ENCODE measurements at places on chromosomes 4 and X. TPM values are rescaled to one million over a fixed set of nuclear protein-coding genes. Genes with fewer than 3 reads are reported as not detected.

MAGEB1 gene
- total RNA-seq, result not detected

FHL1 gene
- total RNA-seq, result 1,446 TPM

MAGEA12 gene
- total RNA-seq, result not detected

DNA sequence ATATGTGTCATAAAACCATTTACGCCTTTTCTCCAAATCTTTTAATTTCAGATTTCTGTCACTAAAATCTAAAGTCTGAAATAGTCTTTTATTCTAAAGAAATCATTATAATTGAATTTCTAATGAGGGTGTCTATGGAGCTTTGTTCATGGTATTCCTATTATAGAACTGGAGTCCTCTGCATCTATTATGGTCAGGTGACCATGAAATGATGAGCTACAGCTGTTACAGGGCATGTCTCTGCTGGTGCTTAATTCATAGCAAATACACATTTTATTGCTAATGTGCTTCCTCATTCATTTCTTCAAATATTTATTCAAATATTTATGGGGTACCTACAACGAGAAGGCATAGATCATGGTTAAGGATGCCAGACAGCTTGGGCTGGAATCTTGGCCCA, 126.1 kb downstream of the NAA11 start:
- no peak for DNase-seq

GRCh38 chr4:138963412-138963811, 52.2 kb upstream of the NOCT start:
- no peak for DNase-seq

GRCh38 chrX:43016021-43016420, 238.1 kb upstream of the PPP1R2C start:
- no peak for DNase-seq

GRCh38 chrX:71541210-71542022, 8.5 kb downstream of the OGT start:
- no peak for DNase-seq

GRCh38 chr4:1247864-1248244, 1.1 kb downstream of the CTBP1 start:
- no peak for DNase-seq

GRCh38 chr4:16969696-16970135, 71.3 kb upstream of the LDB2 start:
- no peak for DNase-seq
